Aortic smooth muscle cell (primary cell): ENCODE measurements at places on chromosomes 2 and 18. TPM values are rescaled to one million over a fixed set of nuclear protein-coding genes. Genes with fewer than 3 reads are reported as not detected.

The CCBE1 gene
- total RNA-seq, result 26.0 and 38.0 TPM in 2 replicates

The COBLL1 gene
- total RNA-seq, result 3.6 and 8.7 TPM in 2 replicates

The REEP1 gene
- total RNA-seq, result 0.26 and 0.50 TPM in 2 replicates

The ITGAV gene
- total RNA-seq, result 99.5 and 144 TPM in 2 replicates

The SNORC gene
- 0.66 and 0.93 TPM in 2 replicates for total RNA-seq

The FZD7 gene
- 3.3 and 7.4 TPM in 2 replicates for total RNA-seq

The TUBA4B gene
- not detected in 2 replicates for total RNA-seq

The CNDP1 gene
- 0.06 TPM in 1 of 2 replicates, not detected in the other for total RNA-seq

The PROKR1 gene
- total RNA-seq, result under 0.01 TPM in 1 of 2 replicates, not detected in the other

The ERFE gene
- 0.92 and 0.99 TPM in 2 replicates for total RNA-seq

The HOXD13 gene
- total RNA-seq, result not detected in 2 replicates

The SCYGR4 gene
- total RNA-seq, result not detected in 2 replicates

The ZEB2 gene
- total RNA-seq, result 90.4 and 105 TPM in 2 replicates

The SLC23A3 gene
- total RNA-seq, result 1.6 TPM in 2 replicates

The TACR1 gene
- not detected in 2 replicates for total RNA-seq

The THADA gene
- total RNA-seq, result 27.3 and 31.8 TPM in 2 replicates

The ARHGEF33 gene
- total RNA-seq, result 0.37 and 0.40 TPM in 2 replicates

The PLB1 gene
- total RNA-seq, result 1.2 and 1.6 TPM in 2 replicates

The AOX1 gene
- 23.0 and 62.9 TPM in 2 replicates for total RNA-seq

The AGXT gene
- total RNA-seq, result not detected in 2 replicates

The TWIST2 gene
- 17.8 and 28.1 TPM in 2 replicates for total RNA-seq

The LCT gene
- not detected in 2 replicates for total RNA-seq

The SS18 gene
- 99.3 and 103 TPM in 2 replicates for total RNA-seq

The ITPRIPL1 gene
- 0.26 and 0.75 TPM in 2 replicates for total RNA-seq

The ACTR1B gene
- 55.6 and 58.3 TPM in 2 replicates for total RNA-seq

The PRKD3 gene
- total RNA-seq, result 58.9 and 61.2 TPM in 2 replicates

The EPC2 gene
- 18.0 and 19.9 TPM in 2 replicates for total RNA-seq

The TEKT4 gene
- total RNA-seq, result not detected in 2 replicates

The G6PC2 gene
- not detected in 2 replicates for total RNA-seq

The IGFBP5 gene
- total RNA-seq, result 139 and 270 TPM in 2 replicates

The IL1B gene
- total RNA-seq, result 0.50 and 0.53 TPM in 2 replicates

The SPP2 gene
- not detected in 2 replicates for total RNA-seq

The PID1 gene
- total RNA-seq, result 40.8 and 52.9 TPM in 2 replicates

The MEP1B gene
- not detected in 2 replicates for total RNA-seq

The CD207 gene
- total RNA-seq, result not detected in 2 replicates

The RGPD4 gene
- total RNA-seq, result under 0.01 TPM in 1 of 2 replicates, not detected in the other

The FKBP7 gene
- total RNA-seq, result 51.4 and 67.8 TPM in 2 replicates

The EGR4 gene
- not detected in 2 replicates for total RNA-seq

The LTBP1 gene
- 475 and 1,037 TPM in 2 replicates for total RNA-seq

The PTPRN gene
- 0.25 and 0.40 TPM in 2 replicates for total RNA-seq

The ST8SIA3 gene
- not detected in 2 replicates for total RNA-seq

The LYPD1 gene
- 11.4 and 21.7 TPM in 2 replicates for total RNA-seq

The DLX1 gene
- 0.53 and 0.62 TPM in 2 replicates for total RNA-seq

The GRHL1 gene
- total RNA-seq, result 0.19 and 0.26 TPM in 2 replicates

The PMS1 gene
- total RNA-seq, result 15.9 and 17.8 TPM in 2 replicates

The FBXO41 gene
- 0.06 and 0.40 TPM in 2 replicates for total RNA-seq

The SERPINB3 gene
- total RNA-seq, result not detected in 2 replicates

The SOWAHC gene
- 16.9 and 18.4 TPM in 2 replicates for total RNA-seq

The DNER gene
- total RNA-seq, result 0.26 and 0.37 TPM in 2 replicates

The TSPYL6 gene
- not detected in 2 replicates for total RNA-seq

The EPG5 gene
- 29.9 and 36.7 TPM in 2 replicates for total RNA-seq

The VWC2L gene
- total RNA-seq, result under 0.01 TPM in 1 of 2 replicates, not detected in the other

The ZC3H6 gene
- total RNA-seq, result 3.8 and 4.4 TPM in 2 replicates

The GPR75 gene
- 0.79 and 0.99 TPM in 2 replicates for total RNA-seq

The ARHGAP25 gene
- 0.50 and 0.92 TPM in 2 replicates for total RNA-seq
